ENCODE measurements at places on chromosomes 7 and 10.

GRCh38 chr10:91590142-91590903 lies 42.5 kb downstream of the PPP1R3C start:
- no peak for DNase-seq

DNA sequence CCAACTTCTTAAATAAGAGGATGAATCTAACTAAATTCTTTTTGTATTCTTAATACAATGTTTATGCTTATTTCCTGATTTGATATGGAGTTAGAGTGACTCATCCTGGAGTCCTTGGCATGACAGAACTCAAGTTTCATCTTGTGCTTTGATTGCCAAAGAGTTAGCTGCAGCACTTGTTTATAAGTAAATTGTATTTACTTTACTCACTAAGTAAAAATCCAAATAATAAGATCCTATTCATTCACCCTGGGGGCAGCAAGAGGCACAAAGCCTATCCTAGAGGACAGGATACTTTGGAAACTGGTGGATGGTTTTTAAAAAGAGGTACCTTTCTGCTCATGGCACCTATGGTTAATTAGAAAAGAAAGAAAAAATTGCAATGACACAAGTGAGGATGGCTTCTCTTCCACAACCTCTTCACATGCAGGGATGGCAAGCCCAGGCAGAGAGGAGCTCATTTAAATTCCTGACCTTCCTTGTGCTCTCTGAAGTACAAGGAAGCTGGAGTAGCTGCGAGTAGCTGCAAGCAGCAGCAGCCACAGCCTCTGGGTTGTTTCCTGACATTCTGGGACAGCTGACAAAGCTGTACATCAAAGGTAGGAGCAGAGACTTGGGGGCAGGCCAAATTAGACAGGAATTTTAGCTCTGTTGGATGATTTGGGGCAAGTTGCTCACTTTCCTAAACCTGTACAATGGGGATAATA lies 28.5 kb upstream of the CROT start:
- no peak for DNase-seq

- DNase-seq = no peak
These were observed 22.3 kb upstream of the C10orf95 start for GRCh38 chr10:102473445-102474331.

DNA sequence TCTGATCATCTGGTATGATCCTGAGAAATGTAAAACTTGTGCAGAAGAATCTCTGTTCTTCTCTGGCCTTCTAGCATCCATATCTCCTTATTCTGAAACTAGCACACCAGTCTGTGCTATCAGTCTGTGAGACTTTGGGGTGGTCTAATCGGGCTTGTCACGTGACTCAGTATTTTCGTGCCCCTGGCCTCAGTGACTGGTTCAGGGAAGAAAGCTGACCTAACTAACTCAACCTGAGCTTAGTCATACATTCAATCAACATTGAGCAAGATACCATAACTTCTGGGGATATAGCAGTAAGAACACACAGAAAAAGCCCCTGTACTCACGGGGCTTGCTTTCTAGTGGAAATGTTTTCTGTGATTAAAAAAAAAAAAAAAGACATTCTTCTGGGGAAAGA lies 109.3 kb downstream of the DKK1 start:
- DNase-seq = no peak

GRCh38 chr7:20831956-20832355 lies 45.3 kb upstream of the SP8 start:
- DNase-seq = no peak

GRCh38 chr10:60420991-60421894 lies 31.6 kb upstream of the ANK3 start:
- DNase-seq = no peak

DNA sequence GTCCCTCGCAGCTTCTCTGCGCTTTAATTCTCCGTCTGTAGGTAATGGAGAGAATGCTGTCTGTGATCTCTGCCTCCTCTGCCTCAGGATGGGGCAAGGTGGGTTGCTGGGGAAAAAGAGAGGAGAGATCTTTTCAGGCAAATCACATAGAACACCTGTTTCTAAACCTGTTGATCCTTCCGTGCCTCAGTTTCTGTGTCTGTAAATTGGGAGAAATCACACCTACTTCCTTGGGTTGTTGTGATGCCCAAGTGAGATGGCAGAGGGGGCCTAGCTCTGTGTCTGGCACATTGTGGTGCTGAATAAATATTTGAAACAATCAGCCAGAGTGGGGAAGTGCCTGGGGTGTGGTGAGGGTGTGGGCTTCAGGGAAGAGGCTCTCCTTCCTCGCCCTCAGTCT lies 28.8 kb downstream of the KAZALD1 start:
- no peak for DNase-seq

GRCh38 chr10:20515654-20516053 lies 381.5 kb downstream of the NEBL start:
- DNase-seq = no peak

GRCh38 chr7:131371411-131371810 lies 43.7 kb downstream of the MKLN1 start:
- DNase-seq = no peak

- DNase-seq = no peak
These were observed 45.3 kb downstream of the DOCK1 start for GRCh38 chr10:126950401-126951105.

DNA sequence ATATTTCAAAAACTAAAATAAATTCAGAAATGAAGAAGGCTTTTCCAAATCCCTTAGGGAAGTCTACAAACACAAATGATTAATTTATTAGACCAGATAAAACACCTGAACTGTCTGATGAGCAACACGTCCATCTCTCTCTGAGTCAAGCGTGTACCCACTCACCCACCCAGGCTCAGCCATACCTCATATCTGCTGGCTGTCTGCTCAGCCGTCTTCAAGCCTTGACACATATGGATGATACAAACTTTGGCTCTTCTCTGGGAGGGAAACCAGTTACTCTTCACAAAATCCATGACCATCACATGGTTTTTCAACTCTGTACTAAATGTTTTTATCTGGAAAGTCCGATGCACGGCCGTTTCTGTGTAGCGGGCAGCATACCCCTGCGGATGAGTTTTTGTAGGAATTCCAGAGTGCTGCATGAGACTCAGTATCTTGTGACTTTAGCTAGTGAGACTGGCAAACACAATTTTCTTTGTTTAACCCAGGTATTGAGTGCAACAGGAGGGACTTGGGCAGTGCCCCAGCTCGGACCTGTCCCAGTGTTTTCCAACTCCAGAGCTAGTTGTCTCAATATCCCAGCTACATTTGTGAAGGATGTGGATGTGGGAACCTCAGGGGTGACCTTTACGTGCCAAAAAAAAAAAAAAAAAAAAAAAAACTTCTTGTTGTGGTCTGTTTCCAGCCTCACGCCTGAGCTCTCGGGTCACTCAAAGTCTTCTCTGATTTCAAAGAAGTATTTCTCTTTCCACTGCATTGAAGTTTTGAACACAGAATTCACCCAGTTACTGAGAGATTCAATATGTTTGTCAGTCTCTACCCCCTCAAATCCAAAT lies at the start of gene C10orf90:
C10orf90 (minus strand) TSS at position 638 of the 839 bp plus-strand sequence; CDS start at position 425, 213 bp downstream.
- no peak for DNase-seq

DNA sequence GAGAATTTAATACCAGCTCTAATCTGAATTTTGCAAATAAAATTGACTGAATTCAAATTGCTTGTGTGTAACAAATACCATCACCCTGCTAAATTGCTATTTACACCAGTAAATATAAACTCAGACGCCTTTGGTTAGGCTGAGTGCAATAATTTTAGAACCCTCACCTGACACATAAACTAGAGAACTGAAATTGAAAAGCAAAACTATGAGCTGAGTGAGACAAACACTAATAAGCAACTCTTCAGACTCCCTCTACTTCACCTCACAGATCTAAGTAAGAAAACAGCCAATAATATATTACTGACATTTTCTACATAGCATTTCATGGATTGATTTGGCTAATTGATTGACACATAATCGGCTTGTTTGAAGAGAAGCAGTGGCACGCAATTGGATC lies 621.2 kb downstream of the REEP3 start:
- DNase-seq = no peak

GRCh38 chr7:27703181-27703580 lies 36.8 kb upstream of the TAX1BP1 start:
- no peak for DNase-seq

DNA sequence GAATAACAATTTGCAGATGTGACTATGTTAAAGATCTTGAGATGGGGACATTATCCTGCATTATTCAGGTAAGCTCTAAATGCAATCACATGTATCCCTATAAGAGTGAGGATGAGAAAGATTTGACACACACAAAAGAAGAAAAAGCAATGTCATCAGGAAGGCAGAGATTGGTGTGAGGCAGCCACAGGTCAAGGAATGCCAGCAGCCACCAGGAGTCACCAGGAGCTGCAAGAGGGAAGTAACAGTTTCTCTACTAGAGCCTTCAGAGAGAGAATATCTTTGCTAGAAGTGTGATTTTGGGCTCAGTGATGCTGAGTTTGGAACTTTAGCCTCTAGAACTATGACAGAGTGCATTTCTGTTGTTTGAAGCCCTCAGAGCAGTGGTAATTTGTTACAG lies 700.3 kb upstream of the SEMA3D start:
- DNase-seq = no peak

DNA sequence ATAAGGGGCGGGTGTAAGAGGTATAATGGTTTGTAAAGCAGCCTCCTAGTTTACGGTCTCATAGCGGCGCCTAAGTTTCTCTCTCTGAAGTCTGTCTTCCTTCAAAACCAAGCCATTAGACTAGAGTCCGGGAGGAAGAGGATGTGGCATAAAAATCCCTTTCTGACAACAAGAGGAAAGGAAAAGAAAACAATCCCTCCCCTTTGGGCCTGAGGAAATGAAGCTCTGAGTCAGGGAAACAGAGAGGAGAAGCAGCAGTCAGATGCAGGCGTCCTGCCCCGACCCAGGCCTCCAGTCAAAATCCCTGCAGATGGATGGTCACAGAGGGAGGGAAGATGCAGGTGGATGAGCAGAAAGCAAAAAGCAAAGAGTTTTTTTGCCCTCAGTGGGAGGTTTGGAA lies 23.7 kb downstream of the PARP12 start:
- no peak for DNase-seq

GRCh38 chr10:58662314-58662713 lies 149.6 kb downstream of the BICC1 start:
- DNase-seq = peak; percentile 84

- DNase-seq = no peak
These were observed 6.5 kb upstream of the PODXL start for GRCh38 chr7:131562941-131563340.

DNA sequence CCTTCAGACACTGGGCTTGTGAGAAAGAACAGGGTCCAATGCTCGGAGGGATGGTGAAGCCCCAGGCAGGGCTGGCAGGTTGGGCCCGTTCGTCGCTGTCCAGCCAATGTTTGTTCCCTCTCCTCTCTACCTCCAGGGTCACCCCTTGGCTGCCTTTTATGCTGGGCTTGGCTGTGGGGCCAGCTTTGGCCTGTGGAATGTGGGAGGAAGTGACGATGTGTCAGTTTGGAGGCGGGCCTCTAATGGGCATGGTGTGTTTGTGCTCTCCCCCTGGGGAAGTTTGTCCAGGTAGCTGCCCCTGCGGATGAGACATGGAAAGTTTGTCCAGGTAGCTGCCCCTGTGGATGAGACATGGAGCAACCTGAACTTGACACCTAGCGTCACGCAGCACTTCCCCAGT lies 236.7 kb downstream of the GLRX3 start:
- DNase-seq = no peak

- DNase-seq = no peak
These were observed 10.1 kb upstream of the GATA3 start for GRCh38 chr10:8044331-8044907.

- DNase-seq = no peak
These were observed 57.1 kb upstream of the TM9SF3 start for GRCh38 chr10:96643920-96644319.

GRCh38 chr10:118128675-118129074 lies 81.9 kb upstream of the RAB11FIP2 start:
- DNase-seq = no peak

- DNase-seq = no peak
These were observed 22.1 kb upstream of the FBXW4 start for GRCh38 chr10:101716891-101717659.

DNA sequence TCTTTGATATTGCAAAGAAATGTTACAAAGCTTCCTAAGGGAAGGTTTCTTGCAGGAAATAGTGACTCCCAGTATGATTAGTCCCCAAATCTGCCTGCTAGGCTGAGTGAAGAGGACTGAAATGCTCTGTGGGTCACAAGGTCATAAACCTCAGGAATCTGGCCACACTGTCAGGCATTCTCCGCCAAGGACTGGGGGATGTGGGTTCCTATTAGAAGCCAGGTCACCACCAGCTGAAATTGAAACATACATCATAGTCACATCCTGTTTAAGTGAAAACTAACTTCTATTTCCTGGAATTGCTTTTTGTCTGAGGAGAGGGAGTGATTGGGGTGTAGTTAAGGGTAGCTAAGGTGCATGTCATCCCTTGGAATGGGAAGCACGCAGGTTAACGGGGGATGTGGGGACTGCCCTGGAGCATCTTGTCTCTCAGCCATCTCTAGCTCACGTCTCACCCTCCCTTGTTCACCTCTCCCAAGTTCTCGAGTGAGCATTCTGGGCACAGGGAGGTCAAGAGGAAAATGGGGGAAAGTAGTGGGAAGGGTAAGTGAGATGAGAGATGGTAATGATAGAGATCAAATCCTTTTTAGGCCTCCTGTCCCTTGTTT lies 12.0 kb upstream of the GSAP start:
- no peak for DNase-seq

GRCh38 chr7:156002362-156003066 lies 190.3 kb upstream of the SHH start:
- no peak for DNase-seq

GRCh38 chr7:67671006-67671548 lies 674.4 kb downstream of the TYW1 start:
- DNase-seq = no peak

DNA sequence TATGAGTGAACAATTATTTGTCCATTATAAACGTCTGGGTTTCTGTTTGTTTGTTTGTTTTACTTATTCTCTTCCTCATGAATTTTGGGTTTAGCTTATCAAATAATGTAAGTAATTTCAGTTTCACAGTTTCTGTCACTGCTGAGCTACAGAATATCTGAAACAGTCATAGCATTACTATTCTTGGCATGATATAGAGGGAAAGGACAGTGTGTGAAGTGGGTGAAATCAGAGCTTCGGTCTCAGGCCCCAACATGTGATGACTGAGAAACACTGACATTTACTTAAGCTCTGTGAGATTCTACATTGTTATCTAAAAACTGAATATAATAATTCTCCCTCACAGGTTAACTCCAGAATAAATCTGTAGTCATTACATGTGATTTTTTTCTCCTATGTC lies 8.8 kb upstream of the OR6V1 start:
- DNase-seq = no peak
